Activated CD4-positive, alpha-beta T cell treated with anti-CD3 and anti-CD28 coated beads, Interleukin-2, amount 50 U/mL, for 24 hours (primary cell): ENCODE measurements at places on chromosomes 16 and 17.

GRCh38 chr16:51010817-51011216, 140.3 kb downstream of the SALL1 start:
- no peak for DNase-seq

DNA sequence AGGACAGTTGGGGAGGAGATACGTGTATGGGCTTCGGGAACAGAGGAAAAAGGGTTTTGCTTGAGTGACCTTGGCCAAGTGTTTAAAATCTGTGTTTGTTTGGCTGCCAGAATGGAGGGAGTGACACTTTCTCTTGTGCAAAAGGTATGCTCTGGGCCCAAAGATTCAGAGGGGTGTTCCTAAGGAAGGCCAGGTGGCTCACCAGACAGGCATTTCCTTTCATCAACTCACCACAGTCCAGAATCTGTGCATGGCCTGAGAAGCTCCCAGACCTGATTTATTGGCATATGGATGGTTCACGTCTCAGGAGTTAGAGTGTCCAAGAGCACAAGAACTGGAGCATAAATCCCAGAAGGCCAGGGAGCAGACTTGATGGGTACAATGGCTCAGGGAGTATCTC, 53.4 kb upstream of the NLK start:
- DNase-seq, result no peak

GRCh38 chr17:1142561-1142971, 37.2 kb downstream of the ABR start:
- no peak for DNase-seq

DNA sequence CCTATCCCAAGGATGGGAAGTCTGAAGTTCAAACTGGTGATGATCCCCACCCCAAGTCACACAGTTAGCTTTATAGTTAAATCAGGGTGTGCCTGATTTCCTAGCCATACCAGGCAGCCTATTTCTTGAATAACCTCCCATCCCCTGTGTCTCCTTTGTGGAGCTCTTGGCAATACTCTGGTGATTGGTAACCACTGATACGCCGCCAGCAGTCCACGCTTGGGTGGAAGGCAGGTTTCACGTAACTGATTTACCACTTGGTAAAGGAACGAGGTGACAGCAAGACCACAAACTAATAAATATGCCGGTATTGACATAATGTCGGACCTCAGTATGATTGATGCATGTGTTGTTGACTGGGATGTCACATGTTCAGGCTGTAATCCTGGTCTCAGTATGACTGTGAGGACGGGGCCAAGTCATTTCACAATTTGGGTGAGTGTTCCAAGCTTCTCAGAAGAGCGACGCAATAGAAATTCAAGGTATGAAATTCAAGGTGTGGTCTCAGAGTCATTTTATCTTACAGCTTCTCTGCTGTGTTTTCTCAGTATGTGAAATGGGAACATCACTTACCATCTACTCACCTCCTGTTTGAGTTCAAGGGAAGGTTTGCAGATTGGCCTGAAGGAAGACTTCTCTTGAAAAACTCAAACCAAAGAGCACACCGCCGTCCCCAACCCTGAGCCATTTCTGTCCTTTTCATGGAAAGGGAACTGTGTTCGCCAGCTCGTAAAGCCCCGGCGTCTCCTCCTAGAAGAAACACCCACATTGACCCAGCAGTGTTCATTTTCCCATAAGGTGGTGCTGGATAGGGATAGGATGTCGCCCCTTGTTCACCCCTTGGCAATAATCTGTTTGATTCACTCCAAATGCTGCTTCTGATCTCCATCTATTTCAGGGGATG, 678.9 kb downstream of the WWOX start:
- peak; percentile 29 for DNase-seq

DNA sequence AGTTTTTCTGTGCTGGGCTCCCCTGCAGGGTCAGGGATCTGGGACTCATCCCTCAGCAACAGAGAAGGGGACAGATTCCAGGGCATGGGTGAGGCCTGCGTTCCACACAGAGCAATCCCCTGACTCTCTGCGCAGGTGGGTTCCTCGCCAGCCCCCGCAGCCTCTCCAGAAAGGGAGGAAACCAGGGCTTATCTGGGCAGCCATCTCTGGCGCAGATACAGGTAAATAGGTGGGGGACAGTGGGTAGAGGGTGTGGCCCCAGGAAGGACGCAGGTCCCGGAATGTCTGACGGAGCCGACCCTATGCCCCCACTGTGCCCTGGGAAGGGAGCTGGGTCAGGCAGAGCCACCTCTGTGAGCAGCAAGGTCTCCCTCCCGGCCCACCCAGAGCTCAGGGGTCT, 23.2 kb downstream of the PIEZO1 start:
- no peak for DNase-seq

DNA sequence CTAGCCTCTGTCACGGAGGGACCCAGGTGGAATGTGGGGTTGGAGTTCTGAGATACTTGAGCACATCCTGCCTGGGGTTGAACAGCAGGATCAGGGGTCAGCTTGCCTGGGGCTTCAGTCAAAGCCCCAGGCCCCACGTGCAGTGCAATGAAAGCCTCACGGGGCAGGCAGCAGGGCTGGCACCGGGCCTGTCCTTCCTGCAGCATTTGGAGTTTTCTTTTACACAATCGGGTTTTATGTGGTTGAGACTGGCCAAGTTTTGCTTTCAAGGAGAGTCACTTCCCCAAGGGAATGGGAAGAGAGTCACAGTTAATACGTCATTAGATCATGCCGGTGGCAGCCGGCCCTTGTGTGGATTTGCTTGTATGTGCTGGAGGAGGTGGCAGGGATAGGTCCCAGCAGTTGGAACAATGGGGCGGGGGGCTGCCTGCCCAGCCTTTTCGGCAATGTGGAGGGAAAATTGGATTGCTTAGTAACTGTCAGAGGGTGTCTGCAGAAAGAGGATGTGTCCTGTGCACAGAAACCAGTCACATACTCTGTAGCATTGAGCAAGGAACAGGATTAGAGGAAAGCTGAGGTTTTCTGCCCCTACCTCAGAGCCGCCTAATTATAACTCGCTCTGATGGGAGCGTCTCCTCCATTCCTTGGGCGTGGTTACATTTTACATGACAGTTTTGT, 4.5 kb downstream of the RMI2 start:
- no peak for DNase-seq

DNA sequence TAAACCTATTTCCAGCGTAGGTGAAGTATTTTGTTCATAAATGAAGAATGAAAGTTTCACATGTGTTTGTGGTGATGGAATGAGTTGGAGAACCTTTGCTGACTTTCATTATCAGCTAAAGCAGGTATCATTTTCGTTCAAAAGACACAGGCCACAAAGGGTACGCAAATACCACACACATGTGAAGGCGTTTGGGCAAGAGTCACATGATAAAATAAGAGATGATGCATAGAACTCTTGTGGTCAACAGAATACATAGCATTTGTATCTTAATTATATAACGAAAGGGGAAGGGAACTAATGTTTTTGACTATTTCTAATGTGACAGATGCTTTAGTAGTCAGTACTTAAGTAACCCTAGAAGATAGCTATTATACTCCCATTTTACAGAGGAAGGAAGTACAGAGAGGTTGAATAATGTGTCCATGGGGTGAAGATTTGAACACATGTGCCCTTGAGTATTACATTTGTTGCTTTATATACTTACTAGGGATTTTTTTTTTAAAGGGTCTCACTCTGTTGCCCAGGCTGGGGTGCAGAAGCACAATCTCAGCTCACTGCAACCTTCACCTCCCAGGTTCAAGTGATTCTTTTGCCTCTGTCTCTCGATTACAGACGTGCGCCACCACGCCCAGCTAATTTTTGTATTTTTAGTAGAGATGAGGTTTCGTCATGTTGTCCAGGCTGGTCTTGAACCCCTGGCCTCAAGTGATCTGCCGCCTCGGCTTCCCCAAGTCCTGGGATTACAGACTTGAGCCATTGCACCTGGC, 4.8 kb downstream of the RPA1 start:
- DNase-seq, result no peak

- DNase-seq, result no peak
These were observed 674 bp downstream of the C17orf75 start for GRCh38 chr17:32341141-32341856.

GRCh38 chr16:78309763-78310162, 210.3 kb downstream of the WWOX start:
- no peak for DNase-seq

GRCh38 chr16:54936979-54937670, 6.5 kb downstream of the IRX5 start:
- no peak for DNase-seq

- no peak for DNase-seq
These were observed 577 bp downstream of the GSPT1 start for GRCh38 chr16:11915114-11915643.

GRCh38 chr17:81508639-81509206, 3.9 kb downstream of the ACTG1 start:
- no peak for DNase-seq

GRCh38 chr16:35510701-35511100, 2051.3 kb downstream of the TP53TG3F start:
- no peak for DNase-seq

- no peak for DNase-seq
These were observed 162.9 kb downstream of the COPRS start for GRCh38 chr17:31696184-31696602.

DNA sequence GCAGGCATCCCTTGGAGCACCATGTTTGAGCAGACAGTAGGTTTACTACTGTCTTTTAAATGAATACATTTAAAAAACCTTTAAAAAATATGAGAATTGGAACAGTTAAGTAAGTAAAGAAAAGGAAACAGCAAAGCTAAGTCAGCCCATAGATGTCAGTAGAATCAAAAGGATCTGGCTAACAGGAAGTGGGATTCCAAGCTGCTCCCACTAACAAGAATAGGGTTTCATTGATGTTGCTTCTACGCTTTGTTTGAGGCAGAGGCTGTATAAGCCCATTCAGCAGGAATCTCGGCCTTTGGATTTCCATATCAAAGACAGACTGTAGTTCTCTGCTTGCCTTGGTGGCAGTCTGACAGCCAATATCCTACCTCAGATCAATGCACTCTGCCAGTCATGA, 122.9 kb upstream of the ELAC2 start:
- DNase-seq, result no peak

GRCh38 chr17:43924558-43924957, 17.2 kb upstream of the MPP2 start:
- DNase-seq, result no peak

- DNase-seq, result no peak
These were observed 5.1 kb downstream of the RAMP2 start for GRCh38 chr17:42766124-42766523.

DNA sequence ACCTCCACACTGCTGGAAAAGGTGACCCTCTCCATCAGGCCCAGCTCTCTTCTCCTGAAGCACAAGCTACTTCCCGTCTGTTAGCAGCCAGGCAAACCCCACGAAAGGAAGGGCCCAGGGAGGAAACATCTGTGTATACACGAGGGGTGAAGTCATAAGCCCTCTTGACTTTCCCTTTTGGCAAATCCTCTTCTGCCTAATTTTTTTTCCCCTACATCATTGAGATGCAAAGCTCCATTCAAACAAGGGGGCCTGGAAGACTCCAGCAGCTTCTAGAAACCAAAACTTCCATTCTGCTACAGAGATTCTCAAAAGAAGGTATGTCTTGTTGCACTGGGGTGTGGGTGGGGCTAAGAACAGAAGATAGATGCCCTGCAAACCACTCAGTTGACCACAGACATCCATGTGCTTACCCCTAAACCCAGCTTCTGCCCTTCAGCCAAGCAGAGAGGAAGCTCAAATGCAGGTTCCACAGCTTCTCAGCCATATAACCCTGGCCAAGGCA, 145.6 kb upstream of the RCVRN start:
- DNase-seq, result no peak

DNA sequence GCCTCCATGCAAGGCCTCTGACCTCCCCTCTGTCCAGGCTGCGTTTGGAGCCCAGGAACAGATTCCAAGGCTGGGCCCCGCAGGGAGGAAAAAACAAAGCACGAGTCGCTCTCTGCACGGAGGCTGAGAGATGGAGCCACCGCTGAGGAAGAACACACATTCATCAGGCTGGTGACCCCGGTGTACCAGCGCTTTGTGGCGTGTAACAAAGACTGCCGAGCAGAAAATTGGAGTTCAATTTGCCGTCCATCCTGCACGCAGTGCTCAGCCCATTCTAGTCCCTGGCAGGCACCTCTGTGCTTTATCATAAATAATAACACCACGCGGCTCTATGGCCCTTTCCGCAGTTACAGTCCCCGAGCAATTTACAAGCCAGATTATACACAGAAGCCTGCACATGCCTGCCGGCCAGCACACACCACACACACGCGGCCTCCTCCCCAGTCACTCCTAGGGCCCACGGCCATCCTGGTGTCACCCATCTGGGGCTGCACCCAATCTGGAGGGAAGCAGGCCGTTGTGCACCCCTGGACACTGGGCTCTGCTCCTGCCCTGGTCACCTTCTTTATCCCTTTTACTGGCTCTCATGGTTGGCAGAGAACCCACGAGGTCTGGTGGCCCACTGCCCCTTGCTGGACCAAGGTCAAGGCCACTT, 124.4 kb downstream of the SDK2 start:
- DNase-seq, result no peak

DNA sequence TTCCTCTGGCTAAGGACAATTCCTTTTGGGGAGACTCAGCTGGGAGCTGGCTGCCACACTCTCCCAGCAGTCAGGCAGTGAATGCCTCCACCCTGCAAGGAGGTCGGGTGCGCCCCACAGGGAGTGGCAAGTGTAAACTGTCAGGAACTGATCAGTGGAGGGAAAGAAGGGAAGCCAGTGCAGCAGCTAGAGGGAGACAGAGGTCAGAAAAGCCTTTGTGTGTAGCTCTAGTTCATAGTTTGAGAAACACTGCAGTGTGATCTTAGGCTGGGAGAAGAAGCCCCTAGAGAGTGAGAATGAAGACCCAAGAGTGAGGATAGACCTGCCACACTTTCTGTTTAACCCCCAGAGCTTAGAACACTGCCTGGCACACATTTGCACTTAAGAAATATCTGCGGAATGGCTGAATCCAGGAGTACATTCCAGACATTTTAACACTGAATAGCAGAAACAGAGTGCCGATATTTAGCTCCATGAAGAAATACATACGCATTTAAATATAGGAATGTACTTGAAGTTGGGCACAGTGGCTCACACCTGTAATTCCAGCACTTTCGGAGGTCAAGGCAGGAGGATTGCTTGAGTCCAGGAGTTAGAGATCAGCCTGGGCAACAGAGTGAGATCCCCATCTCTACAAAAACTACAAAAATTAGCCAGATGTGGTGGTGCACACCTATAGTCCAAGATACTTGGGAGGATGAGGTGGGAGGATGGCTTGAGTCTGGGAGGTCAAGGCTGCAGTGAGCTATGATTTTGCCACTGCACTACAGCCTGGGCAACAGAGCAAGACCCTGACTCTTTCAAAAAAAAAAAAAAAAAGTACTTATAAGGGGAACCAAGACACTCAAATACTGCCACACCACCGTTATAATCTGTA, 11.1 kb upstream of the SLC5A11 start:
- no peak for DNase-seq

- DNase-seq, result no peak
These were observed 15.9 kb upstream of the ARHGAP17 start for GRCh38 chr16:25031132-25031440.

DNA sequence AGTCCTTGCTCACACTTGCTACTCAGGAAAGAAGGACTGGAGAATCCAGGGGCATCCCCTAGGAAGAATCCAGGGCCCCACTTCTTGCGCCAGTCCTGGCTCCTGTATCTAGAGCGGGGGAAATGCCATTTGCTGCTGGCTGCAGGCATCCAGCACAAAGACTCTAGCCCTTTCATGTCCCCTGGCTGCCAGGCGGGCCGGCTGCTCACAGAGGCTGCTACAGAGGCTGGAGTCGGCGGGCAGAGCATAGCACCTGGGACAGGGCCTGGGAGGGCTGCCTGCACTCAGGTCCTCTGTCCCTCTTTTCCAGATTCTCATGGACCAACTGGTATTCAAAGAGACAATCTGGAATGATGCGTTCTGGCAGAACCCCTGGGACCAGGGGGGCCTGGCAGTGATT, 13.8 kb downstream of the SMIM5 start:
- no peak for DNase-seq
